ENCODE measurements at places on chromosomes 7 and 10. TPM values are rescaled to one million over a fixed set of nuclear protein-coding genes. Genes with fewer than 3 reads are reported as not detected.

DNA sequence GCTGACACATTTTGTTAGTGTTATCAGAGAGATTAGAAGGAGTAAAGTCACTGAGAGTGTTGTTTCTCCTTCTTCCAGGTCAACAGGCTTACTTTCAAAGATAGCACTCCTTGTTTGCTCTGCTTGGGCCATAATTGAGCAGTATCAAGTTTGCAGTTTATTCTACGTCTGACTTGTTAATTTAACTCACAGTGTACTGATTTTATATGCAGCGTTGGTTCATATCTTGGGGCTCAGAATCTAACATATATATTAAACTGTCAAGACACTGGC lies 430.2 kb downstream of the EXOC4 start:
- no peak for DNase-seq
- H3K27me3 ChIP-seq: no peaks in the 10 kb centered on the region

The ING3 gene
- total RNA-seq: 32.0 TPM

- H3K36me3 ChIP-seq: peaks cover 12% of the 10 kb centered on the region
- H3K4me1 ChIP-seq: no peaks in the 10 kb centered on the region
- H3K4me3 ChIP-seq: no peak overlapping the region
- DNase-seq: peak; percentile 21
- H3K27ac ChIP-seq: no peak overlapping the region
- no peaks in the 10 kb centered on the region for H3K27me3 ChIP-seq
Measured at GRCh38 chr10:118332236-118332635, 9.9 kb downstream of the FAM204A start.

GRCh38 chr7:107891636-107892366 lies 818 bp downstream of the DLD start:
- DNase-seq: no peak
- H3K27ac ChIP-seq: peak overlapping the region; percentile 76
- no peaks in the 10 kb centered on the region for H3K27me3 ChIP-seq
- H3K4me3 ChIP-seq: peak overlapping the region; percentile 80
- H3K36me3 ChIP-seq: no peaks in the 10 kb centered on the region

DNA sequence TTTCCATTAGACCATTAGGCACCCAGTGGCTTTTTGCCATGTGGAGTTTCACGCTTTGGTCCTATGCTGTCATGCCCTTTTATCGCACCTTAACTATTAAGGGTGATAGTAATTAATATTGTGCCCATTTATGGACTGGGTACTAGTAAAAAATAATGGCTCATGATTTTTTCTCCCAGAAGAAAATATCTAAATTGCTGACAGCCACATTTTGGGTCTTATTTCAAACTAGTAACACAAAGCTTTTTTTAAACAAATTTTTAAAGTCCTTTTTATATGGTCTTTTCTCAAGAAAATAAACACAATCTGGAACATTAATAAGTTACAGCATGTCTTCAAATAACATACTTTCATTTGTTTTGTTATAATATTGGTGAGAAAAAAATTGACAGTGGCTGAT lies 179.7 kb downstream of the ANKRD7 start:
- no peak for DNase-seq
- no peaks in the 10 kb centered on the region for H3K4me1 ChIP-seq
- no peaks in the 10 kb centered on the region for H3K27me3 ChIP-seq
- no peak overlapping the region for H3K27ac ChIP-seq
- H3K4me3 ChIP-seq: no peak overlapping the region

The GALNT17 gene
- 65.6 TPM for total RNA-seq

DNA sequence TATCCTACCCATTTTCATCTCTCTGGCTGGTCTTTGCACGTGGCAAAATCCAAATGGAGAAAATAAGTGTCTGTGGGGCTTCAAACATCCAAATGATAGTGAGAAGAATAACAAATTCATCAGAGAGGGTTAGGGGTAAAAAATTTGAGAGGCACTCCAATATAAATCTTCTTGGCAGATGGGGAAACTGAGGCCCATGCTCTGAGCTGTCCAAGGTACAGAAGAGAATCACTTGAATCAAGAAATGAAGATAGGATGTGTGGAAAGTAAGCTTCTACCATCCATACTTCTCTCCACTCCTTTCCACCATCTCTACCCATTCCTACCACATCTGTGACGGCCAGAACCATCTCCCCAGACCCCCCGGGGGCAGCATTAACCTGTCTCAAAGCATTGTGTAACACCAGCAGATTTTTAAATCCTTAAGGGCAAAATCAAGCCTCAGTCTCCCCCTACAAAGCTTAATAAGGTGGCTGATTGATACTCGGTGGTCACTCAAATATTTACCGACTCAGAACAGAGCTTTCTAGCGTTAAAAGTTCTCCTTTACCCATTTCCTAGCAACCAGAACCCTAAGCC lies 818 bp downstream of the GOT1 start:
- no peaks in the 10 kb centered on the region for H3K27me3 ChIP-seq
- peaks cover 6% of the 10 kb centered on the region for H3K4me1 ChIP-seq
- H3K27ac ChIP-seq: no peak overlapping the region
- DNase-seq: peak; percentile 35

- H3K27me3 ChIP-seq: no peaks in the 10 kb centered on the region
- no peak overlapping the region for H3K27ac ChIP-seq
- H3K4me3 ChIP-seq: no peak overlapping the region
- no peak for DNase-seq
- no peaks in the 10 kb centered on the region for H3K36me3 ChIP-seq
Measured at GRCh38 chr10:34633374-34633773, 181.7 kb downstream of the PARD3 start.

DNA sequence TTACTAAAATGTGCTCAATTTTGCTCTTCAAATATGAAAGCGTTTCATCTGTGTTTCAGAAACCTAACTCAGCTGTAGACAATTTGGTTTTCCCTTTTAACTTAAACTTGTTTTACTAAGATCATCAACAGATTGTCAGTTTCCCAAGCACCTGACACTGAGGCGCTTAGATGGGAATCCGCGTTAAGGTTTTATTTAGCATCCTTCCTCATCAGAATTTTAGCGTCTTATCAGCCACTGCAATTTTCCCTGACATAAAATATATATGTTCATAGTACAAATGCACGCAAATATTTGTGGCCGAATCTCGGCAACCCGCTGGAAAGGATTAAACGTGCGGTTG lies 1.2 kb downstream of the SGCE start:
- DNase-seq: peak; percentile 17
- peaks cover 23% of the 10 kb centered on the region for H3K4me1 ChIP-seq
- no peaks in the 10 kb centered on the region for H3K36me3 ChIP-seq
- peaks cover 26% of the 10 kb centered on the region for H3K27me3 ChIP-seq

DNA sequence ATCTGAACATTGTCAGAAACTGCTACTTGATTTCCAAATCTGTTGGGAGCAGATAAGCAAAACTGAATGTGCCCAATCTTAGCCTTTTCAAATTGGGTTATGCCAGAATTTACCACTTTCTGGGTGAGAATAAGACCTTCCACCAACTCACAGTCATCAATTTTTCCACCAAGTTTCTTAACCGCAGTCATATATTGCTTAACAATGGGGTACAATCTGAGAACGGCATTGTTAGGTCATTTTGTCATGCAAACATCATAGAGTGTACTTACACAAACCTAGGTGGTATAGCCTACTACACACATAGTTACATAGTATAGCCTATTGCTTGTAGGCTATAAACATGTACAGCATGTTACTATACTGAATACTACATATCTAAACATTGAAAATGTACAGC lies 16.0 kb downstream of the MRPS33 start:
- no peaks in the 10 kb centered on the region for H3K4me1 ChIP-seq
- DNase-seq: no peak
- no peaks in the 10 kb centered on the region for H3K36me3 ChIP-seq
- H3K4me3 ChIP-seq: no peak overlapping the region

DNA sequence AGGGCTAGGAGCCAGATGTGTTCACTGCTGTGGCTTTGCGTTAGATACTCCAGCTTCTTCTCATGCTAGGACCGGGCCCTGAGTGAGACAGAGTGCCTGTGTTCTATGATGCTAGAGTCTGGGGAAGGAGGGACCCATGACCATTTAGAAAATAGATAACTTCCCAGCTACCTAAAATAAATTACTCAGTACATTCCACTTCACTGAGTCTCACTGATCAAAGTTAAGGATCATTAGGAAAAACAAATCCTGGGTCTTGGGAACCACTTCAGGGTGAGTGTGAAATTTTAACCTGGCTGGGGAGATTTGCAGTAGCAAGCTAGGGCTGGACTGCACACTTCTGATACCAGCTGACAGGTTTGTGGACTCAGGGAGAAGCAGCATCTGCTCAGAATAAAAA lies 138.1 kb downstream of the EMX2 start:
- H3K27ac ChIP-seq: no peak overlapping the region
- no peaks in the 10 kb centered on the region for H3K36me3 ChIP-seq
- H3K27me3 ChIP-seq: no peaks in the 10 kb centered on the region
- no peak overlapping the region for H3K4me3 ChIP-seq
- no peak for DNase-seq
- no peaks in the 10 kb centered on the region for H3K4me1 ChIP-seq

- no peaks in the 10 kb centered on the region for H3K36me3 ChIP-seq
- H3K27ac ChIP-seq: no peak overlapping the region
- no peaks in the 10 kb centered on the region for H3K27me3 ChIP-seq
- no peak overlapping the region for H3K4me3 ChIP-seq
Measured at GRCh38 chr7:40723829-40724228, 589.0 kb downstream of the SUGCT start.

- H3K27me3 ChIP-seq: no peaks in the 10 kb centered on the region
- H3K4me3 ChIP-seq: no peak overlapping the region
Measured at GRCh38 chr10:11448190-11448544, 163.3 kb downstream of the USP6NL start.

DNA sequence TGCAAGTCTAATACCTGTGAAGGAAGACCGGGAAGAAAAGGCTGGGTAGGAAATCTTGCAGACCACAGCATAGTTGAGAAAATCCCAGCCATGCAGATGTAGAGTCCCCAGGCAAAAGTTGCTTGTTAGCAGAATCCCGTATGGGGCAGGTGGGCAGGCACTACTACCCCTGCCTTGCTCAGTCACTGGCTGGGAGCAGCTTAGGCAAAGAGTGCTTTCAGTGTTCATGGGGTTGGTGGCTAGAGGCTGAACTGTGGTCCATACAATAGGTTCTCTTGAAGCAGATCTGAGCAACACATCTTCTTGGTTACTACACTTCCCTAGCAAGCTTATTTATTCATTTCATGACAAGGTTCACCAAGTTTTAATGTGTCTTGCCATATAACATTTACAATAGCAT lies 92.6 kb downstream of the AHCYL2 start:
- H3K27me3 ChIP-seq: no peaks in the 10 kb centered on the region
- no peaks in the 10 kb centered on the region for H3K36me3 ChIP-seq
- H3K4me1 ChIP-seq: no peaks in the 10 kb centered on the region
- DNase-seq: no peak
